Inflammatory macrophage treated with lipopolysaccharide for 4 hours (primary cell): ENCODE measurements at places on chromosomes 6 and 20.

DNA sequence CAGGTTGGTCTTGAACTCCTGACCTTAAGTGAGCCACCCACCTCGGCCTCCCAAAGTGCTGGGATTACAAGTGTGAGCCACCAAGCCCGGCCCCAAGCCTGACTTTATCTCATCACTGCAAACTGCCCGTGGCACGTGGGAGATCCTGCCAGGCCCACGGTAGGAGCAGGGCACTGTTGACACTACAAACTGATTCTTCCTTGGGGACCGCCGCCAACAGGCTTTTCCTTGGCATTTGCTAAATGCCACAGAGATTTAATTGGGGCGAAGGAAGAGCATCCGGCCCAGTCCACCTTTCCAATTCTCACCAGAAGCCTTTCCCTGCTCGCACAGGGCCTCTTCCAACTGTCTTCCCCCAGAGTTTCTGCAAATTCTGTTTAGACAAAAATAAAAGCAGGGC, 11.0 kb downstream of the ATP9A start:
- no peak for DNase-seq

- no peak for DNase-seq
Measured at GRCh38 chr6:168368936-168369335, 49.4 kb upstream of the DACT2 start.

DNA sequence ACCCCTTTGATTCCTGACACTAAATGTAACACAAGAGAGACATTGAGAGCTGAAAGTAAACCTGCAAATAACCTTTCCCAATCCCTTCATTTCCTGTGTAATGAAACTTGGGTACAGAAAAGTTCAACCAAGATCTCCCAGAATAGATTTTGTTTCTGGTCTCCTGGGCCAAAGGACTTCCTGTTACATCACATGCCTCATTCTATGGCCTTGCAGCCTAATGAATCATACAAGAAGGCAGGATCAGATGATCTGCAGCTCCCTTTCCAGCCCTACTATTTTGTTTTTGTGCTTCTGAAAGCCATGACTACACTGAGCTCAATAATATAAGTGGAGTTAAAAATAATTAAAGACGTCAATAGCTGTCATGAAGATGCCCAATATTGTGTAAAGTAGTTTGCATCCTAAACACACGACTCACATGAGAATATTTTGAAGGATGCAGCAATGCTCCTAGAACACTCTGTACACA, 73.4 kb upstream of the NOX3 start:
- peak; percentile 89 for DNase-seq

DNA sequence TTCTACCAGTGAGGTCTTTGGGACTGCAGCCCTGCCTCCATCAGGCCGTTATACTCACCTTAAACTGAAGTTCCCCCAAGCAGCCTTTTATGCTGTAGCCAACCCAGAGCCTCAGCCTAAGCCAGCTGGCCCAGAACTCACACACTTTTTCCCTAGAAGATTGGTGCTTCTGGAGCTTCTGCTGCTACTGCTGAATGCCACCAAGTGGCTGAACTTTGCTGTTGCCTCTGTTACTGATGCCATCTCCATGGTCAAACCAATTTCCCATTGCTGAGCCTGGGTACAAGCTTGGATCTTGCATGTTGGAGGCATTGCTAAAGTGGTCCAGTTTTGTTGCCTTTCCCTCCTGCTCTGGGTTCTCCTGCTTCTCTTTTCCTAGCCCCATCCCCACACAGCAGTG, 15.0 kb upstream of the TBX18 start:
- no peak for DNase-seq

GRCh38 chr6:154462425-154462824, 48.1 kb downstream of the CNKSR3 start:
- no peak for DNase-seq

GRCh38 chr6:43771858-43772680, 2.1 kb downstream of the VEGFA start:
- peak; percentile 50 for DNase-seq

DNA sequence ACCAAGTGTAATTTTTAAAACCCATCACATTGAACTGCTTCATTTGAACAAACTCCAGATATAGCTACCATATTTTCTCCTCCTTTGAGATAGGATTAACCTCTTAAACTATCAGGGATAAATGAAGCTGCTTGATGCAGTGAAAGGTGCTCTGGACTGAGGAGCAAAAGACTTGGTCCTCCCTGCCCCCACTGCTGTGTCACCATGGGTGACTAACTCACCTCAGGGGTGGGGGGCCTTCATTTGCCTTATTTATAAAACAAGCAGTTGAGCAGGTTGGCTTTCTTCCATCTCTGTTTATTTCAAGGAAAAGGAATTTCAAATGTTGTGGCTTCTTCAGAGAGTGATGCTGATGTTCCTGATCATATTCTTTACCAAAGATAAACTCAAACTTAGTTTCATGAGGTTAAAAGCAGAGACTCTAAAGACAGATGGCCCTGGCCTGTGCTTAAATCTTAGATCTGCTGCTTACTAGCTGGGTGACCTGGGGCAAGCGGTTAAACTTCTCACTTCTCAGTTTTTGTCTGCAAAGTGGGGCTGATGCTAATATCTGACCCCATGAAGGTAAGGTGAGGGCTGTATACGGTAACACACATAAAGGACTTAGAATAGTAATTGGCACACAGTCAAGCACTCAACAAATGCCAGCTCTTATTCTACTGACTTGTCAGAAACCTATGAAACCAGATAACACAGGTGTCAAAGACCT, 50.5 kb downstream of the FHL5 start:
- no peak for DNase-seq

GRCh38 chr6:136757150-136757549, 35.1 kb downstream of the MAP3K5 start:
- DNase-seq = peak; percentile 52

- DNase-seq = no peak
Measured at GRCh38 chr20:5171064-5171789, 44.4 kb downstream of the CDS2 start.

- no peak for DNase-seq
Measured at GRCh38 chr6:144730088-144730645, 445.0 kb downstream of the UTRN start.

GRCh38 chr20:24604966-24605665, 135.7 kb downstream of the SYNDIG1 start:
- no peak for DNase-seq

DNA sequence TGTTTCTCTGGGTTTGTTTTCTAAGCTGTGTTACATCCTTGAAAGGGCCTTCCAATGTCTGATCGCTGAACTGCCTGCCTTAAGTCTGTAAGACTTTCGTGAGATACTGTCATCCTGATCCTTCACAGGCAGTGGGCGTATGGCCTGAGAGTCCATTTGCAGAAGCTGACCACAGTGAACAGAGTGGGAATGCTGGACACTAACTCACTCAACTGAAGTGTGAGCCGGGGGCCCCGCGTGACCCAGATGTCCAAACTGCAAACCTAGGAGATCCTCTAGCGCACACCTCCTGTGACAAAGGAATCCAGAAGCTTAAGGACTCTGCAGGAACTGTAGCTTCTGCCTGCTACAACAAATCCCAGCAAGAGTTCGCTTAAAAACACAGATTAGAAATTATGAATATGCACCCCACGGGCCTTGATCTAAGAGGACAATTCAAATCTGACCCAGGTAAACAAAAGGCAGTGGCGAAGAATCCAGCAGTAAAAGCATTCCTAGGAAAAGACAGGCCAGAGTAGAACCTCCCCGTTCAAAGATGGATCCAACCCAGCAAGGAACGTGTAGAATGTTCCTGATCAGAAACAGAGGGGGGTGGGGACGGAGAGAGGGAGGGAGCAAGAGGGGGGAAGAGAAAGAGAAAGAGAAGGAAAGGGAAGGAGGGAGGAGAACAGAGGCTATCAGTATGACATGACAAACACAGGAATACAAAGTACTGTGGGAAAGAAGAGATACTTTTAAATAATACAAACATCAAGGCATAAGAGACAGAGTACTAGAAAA, 135.0 kb upstream of the AFDN start:
- DNase-seq = peak; percentile 7

- DNase-seq = no peak
Measured at GRCh38 chr6:33991610-33992009, 154.3 kb downstream of the GRM4 start.

- peak; percentile 31 for DNase-seq
Measured at GRCh38 chr6:167827583-167828324, 1.0 kb downstream of the AFDN start.

DNA sequence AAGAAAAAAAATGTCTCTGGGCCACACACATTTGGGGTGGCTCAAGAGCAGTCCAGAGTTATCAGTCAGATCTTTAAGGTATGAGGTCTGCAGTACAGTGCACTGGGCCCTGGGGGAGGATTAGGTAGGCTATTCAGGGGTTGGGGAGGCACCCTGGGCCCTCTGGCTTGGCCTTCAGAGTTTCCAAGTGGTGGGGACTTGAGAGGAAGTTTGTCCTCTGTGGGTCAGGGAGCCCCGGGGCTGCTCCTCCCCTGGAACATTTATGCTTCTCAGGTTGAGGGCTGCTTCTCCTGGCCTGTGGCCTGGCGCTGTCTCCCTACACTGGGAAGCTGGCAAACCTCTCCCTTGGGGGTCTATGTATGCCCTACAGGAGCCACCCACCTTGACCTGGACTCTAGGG, 46.0 kb downstream of the PTK7 start:
- no peak for DNase-seq

GRCh38 chr6:28078836-28079235, 1.5 kb upstream of the ZNF165 start:
- no peak for DNase-seq

DNA sequence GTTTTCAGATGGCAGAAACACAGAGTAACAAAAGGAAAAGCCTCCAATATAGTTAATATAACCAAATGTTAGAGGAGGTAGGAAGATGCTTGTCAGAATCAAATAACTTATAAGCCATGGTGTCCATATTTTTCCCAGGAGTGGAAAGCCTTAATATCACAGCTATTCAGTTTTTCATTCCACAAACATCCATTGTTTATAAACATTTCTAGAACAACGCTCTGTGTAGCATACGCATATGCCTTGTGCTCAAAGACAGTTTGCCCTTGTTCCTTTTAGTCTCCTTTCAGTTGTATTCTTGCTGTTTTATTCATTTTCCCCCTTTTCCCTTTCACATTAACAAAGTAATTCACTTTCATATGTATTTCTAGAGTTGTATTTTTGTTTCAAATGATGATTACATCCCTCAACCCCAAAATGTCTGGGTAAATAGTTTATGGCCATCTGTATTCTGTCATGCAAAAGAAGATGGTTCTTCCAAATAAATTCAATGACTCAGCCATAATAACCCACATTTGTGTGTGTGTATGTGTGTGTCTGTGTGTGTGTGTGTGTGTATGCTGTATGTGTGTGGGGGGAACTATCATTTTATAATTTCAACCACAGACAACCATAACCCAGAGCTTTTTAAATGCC, 455.7 kb upstream of the SOX4 start:
- no peak for DNase-seq

GRCh38 chr6:36962874-36963273, 8.3 kb downstream of the PI16 start:
- DNase-seq = peak; percentile 96

GRCh38 chr6:81763051-81763450, 10.6 kb upstream of the TENT5A start:
- no peak for DNase-seq

DNA sequence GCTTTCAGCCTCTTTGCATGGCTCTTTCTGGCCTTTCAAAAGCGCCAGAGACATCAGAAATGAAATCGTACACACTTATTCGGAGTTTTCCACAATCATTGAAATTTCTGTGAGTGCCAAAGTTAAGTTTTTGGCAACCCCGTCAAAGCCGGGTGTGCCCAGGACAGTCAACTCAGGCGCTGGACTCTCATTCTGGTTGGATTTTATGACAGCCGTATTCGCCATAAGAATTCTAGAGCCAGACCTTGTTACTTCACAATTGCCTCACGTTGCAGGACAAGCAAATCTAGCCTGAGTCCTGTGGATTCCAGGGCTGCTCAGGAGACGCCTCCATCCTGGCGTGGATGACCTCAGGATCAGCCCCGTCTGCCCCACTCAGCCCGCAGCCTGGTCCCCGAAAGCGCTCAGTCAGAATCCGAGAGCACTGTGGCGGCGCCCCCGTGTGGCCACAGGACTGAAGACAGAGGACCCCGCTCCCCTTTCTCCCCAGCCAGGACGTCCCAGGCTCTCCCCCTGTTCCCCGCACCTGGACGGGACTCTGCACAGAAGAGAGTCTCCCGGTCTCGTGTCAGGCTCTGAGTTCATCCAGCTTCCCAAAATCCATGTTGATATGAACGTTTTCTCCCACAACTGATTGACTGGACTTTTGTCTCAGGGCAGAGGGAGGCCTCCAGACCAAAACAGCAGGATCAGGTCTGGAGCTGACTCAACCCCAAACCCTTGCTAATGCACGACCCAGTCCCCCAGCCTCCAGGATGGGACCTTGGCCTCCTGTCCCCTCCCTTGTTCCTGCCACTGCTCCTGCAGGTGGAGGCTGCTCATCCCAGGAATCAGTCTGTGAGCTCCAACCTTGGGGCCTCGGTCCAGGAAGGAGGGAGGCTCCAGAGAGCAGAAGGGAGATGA, 38.2 kb downstream of the MICA start:
- peak; percentile 75 for DNase-seq

DNA sequence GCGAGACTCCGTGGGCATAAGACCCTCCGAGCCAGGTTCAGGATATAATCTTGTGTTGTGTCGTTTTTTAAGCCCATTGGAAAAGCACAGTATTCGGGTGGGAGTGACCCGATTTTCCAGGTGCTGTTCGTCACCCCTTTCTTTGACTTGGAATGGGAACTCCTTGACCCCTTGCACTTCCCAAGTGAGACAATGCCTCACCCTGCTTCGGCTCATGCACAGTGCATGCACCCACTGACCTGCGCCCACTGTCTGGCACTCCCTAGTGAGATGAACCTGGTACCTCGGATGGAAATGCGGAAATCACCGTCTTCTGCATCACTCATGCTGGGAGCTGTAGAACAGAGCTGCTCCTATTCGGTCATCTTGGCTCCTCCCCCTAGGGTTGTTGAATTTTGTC, 307.7 kb upstream of the DEFB115 start:
- no peak for DNase-seq

DNA sequence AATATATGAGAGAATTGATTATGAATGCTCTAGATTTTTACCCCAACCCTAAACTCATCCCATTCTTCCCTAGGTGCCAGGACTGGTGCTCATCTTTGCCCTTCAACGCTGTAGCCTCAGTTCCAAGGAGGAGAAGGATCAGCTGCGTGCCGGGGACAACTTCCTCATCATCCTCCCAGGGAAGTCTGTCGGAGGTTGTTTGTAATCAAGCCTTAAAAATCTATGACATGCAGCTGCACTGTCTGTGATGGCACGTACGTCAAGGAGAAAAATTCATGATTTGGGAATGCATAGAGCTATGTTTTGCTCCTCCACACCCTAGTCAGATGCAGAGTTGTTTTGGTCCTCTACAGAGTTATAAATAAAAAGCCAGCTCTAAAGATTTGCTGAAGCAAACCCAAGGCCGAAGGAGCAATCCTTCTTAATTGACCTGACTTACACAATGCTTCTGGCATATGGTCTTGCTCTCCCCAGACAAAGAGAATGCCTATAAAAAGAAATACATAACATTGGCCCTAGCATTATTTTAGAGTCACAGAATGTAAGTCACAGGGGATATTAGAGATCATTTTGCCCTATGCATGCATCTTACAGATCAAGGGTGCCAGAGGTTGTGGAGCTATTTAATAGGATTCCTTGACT, 244.2 kb downstream of the HIVEP2 start:
- peak; percentile 33 for DNase-seq
